ENCODE measurements at places on chromosomes 16 and 17. TPM values are rescaled to one million over a fixed set of nuclear protein-coding genes. Genes with fewer than 3 reads are reported as not detected.
A peak's percentile ranks its signal among the peaks of the same experiment; 100 is the strongest.

The POLR2C gene
- total RNA-seq = 25.6 TPM

The SMIM36 gene
- total RNA-seq = not detected

DNA sequence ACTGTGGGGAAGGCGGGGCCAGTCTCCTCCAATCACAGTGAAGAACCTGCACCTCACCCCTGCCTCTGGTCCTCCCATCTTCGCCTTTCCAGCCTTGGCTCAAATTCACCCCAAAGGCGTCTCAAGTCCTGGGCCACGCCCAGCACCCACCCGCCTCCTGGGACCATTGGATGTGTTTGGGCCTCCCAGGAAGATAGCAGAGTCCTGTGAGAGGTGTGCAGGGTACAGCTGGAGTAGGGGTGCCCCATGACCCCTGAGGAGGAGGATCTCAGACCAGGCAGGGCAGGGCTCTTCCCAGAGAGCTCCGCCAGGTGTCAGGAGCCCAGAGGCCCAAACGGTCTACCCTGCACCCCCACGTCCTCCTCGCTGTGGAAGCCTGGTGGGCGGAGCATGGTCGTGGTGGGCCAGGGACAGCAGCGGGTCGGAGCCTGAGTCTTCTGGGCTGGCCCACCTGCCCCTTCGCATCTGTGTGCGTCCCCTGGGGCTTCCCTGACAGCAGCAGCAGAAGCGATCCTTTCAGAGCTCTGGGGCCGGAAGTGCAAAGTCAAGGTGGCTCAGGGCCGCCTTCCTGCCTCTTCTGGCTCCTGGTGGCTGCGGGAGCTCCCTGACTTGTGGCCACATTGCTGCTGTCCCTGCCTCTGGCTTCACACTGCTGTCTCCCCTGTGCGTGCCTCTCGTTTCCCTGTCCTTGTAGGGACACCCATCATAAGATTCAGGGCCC, 34.9 kb upstream of the ZNF469 start:
- no peak for DNase-seq

- peak; percentile 67 for DNase-seq
Observed at GRCh38 chr17:80969030-80969673, 22.5 kb upstream of the CHMP6 start.

GRCh38 chr16:24990803-24991202, 24.4 kb downstream of the ARHGAP17 start:
- DNase-seq = no peak

- peak; percentile 71 for DNase-seq
Observed at GRCh38 chr17:2011411-2012371, 13.4 kb downstream of the RTN4RL1 start.

- DNase-seq = no peak
Observed at GRCh38 chr16:25493136-25493811, 198.5 kb upstream of the HS3ST4 start.

- DNase-seq = no peak
Observed at GRCh38 chr17:6279659-6280058, 155.3 kb downstream of the AIPL1 start.

- DNase-seq = no peak
Observed at GRCh38 chr16:2170080-2170479, 14.5 kb downstream of the TRAF7 start.

GRCh38 chr16:11101695-11102522, 154.1 kb downstream of the SOCS1 start:
- DNase-seq = no peak

DNA sequence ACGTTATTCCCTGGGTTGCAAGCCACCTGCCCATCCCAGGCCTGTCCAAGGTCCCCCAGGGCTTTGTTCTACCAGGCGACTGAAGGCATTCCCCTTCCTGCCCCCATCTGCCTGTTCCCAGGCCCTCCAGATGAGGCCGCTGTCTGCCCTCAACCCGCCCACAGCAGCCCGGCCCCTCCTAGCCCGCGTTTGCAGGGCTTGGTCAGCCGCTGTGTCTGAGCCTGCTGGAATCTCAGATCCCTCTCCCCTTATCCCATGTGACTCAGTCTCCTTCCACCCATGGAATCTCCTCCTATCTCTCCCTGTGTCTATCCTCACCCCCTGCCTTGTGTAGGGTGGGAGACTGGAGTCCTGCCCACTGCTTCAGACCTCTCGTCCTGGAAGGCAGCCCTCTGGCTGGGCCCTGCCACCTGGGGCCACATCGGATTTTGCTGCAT, 186.0 kb upstream of the TNRC6C start:
- peak; percentile 10 for DNase-seq

GRCh38 chr17:82963104-82963950, 116.1 kb upstream of the METRNL start:
- peak; percentile 31 for DNase-seq

Measured in pancreas (tissue), 10 donors.